ENCODE measurements at places on chromosomes 12 and 14.

GRCh38 chr14:76977793-76978720 lies 50.5 kb downstream of the IRF2BPL start:
- peak; percentile 88 for ATAC-seq

DNA sequence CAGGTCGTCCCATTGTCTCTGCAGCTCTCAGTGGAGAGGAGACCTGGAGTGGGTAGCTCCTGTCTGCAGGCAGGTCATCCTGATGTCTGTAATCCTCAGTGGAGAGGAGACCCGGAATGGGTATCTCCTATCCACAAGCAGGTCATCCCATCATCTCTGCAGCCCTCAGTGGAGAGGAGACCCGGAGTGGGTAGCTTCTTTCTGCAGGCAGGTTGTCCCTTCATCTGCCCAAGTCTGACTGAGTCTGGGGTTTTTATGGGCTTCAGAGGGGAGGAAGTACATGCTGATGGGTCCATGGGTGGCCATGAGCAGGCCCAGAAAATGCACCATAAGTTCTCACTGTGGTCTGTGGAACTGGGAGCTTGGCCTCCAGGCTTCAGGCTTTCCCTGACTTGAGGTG lies 28.9 kb upstream of the PAPLN start:
- no peak for ATAC-seq

GRCh38 chr12:42468341-42468821 lies 121.2 kb downstream of the PRICKLE1 start:
- no peak for ATAC-seq

GRCh38 chr14:68466491-68466977 lies 326.3 kb downstream of the ZFP36L1 start:
- ATAC-seq, result peak; percentile 62

DNA sequence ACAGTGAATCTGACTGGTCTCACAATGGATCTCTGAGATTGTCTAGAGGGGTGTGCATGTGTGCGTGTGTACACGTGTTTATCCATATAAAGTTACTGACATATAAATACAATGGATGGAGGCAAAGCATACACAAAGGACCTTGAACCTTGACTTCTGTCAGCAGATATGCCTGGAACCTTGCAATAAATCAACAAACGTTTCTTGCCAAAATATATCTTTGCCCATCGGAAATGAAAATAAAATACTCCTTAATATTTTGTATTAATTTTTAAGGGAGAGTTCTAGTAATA lies 52.1 kb upstream of the KCNJ8 start:
- no peak for ATAC-seq

- ATAC-seq, result no peak
Observed at GRCh38 chr14:104479901-104480300, 99.7 kb upstream of the C14orf180 start.

DNA sequence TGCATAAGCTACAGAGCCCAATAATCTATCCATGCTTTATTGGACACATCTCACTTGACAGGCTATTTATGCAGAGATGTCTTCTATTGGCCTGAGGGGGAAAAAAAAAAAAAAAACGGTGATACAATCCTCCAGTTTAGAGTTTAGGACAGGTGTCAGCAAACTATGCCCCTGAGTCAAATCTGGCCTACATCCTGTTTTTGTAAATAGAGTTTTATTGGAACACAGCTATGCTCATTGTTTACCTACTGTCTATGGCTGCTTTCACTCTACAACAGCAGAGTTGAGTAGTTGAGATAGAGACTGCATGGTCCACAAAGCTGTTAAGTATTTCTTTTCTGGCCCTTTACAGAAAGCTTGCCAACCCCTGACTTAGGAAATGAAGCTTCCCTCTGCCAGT lies 403.1 kb downstream of the C12orf75 start:
- ATAC-seq, result no peak

Measured in esophagus mucosa (tissue), 1 donor.